ENCODE measurements at places on chromosomes 1 and 21.
A peak's percentile ranks its signal among the peaks of the same experiment; 100 is the strongest.

GRCh38 chr1:54107131-54107530 is 45.7 kb downstream of the CDCP2 start:
- no peak for DNase-seq

GRCh38 chr21:14875704-14876523 is 188.9 kb downstream of the NRIP1 start:
- DNase-seq, result no peak

DNA sequence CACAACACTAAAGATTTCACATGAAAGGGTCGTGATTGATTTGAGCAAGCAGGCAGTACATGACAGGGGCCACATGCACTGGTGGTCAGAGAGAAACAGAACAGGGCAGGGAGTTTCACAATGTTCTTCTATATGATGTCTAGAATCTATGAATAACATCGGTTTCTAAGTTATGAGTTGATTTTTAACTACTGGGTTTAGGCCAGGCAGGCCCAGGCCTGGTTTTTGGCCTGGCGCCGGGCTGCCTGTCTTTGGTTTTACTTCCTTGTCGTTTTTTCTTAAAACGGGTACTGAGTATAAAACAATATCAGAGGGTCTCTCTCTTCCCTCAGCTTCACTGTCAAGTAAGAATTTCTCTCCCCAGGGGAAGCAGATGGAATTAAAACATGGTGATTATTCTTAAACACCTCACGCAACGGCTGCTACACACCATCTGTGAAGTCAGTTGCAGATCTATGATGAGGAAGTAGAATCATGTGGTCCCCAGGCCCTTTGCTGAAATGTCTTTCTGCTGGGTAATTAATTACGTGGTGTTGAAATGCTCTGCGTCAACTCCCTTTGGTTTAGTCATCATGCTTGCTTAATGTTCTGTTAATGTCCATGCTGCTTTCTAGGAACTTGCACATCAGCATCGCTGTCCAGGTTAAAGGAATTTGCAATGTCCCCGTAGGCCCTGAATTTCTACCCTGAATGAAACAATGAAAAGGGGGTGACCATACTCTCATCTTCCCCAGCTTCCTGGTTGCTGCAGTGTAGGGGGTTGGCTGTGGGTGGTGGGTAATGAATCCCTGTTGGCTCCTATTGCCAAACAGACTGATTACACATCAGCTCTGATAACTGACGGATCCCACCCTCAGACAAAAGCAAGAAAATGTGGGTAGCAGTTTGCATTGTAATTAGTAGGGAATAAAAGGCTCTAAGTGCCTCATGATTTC is 70.3 kb downstream of the SERINC2 start:
- no peak for DNase-seq

DNA sequence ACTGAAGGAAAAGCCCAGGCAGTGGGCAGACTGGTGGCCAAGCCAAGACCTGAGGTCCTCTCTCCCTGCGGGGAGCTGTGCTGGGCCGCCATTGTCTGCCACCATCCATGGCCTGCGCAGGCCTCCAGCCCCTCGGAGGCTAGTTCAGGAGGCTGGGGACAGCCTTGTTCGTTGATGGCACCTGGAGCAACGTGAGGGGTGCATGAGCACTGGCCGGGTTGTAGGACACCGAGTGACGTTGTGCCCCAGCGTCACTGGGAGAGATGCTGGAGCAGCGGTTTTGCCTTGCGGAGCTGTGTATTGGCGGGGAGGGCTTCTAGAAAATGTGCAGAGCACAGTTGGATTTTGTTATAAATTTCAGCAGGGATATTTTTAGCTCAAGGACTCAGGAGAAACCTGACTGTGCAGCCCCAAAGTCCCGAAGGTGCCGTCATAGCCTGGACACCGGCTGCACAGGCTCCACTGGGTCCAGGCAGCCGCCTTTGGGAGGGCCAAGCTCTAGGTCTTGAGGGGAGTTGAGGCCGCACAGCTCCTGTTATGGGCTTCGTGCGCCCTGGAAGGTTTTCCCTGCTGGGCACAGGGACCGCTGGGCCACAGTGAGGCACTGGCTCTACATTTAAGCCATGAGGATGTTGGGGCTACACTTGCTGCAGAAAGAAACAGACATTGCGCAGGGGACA is 48.2 kb upstream of the ADARB1 start:
- DNase-seq, result no peak

- no peak for DNase-seq
Measured at GRCh38 chr1:201737352-201738060, 91.5 kb upstream of the IPO9 start.

DNA sequence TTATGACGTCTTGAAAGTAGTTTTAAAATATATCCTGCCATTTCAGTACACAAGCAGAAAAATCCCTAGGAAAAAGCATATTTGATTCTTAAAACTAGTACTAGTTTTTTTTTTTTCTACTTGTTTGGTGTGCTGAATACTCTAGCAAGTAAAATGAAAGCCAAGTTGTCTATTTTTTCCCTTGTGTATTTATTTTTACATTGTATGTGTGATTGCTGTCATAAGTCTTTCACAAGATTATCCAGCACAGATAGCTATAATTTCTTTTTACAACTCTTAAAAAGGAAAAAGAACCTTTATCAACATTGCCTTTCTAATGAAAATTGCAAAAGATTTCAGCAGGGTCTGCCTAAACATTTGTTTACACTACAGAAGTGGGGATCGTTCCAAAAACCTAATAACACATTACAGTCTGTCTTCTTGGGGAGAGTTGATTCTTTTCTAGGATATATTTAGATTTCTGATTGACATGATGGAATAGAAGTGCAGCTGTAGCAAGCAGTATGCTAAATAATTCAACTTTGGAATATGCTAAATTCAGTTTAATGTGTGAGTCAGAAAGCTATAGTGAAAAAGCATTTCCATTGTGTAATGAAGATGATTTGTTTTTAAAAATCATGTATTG is 2.5 kb downstream of the DR1 start:
- DNase-seq, result no peak

DNA sequence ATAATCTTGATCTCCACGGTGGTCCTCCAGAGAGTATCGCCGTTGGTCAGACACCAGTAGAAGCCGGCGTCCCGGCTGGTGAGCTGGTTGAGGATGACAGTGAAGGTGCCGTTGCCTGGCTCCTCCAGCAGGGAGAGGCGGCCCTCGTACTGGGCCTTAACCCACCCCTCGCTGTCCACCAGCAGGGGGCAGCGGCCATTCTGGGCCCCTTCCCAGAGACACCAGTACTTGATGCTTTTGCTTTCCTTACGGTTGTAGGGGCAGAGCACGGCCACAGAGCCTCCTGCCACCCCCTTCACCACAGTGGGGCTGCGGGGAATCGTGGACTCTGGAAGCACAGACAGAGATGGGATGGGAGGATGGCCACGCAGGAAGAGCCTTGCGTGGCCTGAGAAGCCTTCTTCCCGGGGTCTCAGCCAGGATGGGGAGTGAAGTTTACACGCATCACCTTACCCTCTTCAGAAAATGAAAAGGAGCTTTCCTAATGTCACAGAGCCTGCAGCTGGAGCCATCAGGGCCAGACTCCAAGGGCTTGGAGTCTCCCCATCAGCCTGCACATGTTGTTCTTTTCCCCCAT is 10.7 kb downstream of the PIGR start:
- no peak for DNase-seq

- DNase-seq, result no peak
Measured at GRCh38 chr1:32729254-32730046, 26.9 kb upstream of the SYNC start.

DNA sequence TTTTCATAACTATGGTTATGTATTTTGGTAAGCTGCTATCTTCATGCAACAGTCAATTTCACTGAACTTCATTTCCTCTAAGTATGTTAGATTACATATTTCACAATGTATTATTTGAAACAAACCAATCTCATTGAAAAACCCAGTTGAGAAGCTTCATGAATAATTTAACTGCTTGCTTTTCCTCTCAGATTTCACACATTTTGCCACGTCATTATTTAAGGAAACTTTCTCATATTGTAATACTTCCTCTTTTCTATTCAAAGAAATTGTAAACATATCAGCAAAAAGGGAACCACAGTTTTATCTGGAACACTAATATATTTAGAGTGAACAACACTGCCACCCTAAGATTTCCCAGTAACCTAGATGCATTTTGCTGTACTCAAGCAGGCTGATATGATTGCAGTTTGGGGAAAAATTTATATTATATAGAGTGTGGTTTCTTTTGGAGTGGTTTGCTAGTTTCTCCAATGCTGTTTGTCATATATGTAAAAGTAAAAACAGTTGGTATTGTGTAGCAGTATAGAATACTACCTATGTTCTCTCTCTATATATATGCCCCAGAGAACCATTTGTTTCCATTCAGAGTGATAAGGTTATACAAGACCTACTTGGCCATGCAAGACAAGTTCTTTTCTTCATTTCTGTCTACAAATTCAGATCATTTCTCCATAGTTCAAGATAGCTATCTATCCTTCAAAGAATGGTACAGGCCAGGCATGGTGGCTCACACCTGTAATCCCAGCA is 28.4 kb upstream of the AHCTF1 start:
- DNase-seq, result no peak

DNA sequence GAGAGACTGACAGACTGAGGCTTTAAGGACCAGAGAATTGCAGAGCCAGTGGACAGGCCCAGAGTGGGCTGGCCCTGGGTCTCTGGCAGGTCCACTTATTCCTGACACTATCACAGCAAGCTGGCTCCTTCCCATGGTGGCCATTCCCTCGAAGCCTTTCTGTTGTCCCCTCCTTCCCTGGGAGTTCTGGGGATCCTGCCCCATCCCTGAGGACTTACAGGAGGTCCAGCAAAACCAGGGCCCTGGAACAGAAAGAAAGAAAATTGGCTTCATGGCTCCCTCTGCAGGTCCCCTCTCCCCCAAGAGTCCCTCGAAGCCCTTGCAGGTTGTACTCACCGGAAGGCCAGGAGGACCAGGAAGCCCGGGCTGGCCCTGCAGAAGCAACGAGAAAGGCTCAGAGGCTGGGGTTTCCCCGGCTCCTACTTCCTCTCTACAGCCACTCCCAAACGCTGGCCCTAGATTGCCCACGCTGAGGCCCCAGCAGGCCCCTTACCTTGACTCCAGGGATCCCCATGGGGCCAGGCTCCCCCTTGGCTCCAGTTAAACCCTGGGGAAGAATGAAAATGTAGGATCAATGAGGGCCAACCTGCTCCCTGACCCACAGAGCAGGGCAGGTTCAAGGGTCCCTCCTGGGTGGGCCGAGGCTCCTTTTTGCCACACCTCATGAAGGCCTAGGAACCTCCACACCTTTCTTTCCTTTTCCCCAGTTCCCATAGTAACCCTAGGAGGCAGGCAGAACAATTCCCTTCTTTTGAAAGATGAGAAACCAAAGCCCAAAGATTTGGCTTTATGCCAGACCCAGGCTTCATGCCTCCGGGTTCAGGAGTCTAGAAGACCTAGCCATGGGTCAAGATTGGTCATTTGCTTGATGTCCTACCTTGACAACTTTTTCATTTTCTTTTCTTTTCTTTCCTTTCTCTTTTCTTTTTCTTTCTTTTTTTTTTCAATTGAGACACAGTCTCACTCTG is 4.6 kb downstream of the COL9A2 start:
- DNase-seq, result no peak

GRCh38 chr1:115952547-115952946 is 23.8 kb upstream of the SLC22A15 start:
- DNase-seq, result no peak

- DNase-seq, result no peak
Measured at GRCh38 chr21:34887105-34887442, 162.0 kb downstream of the RUNX1 start.

- DNase-seq, result peak; percentile 76
Measured at GRCh38 chr1:16235944-16236510, 956 bp downstream of the CPLANE2 start.

- DNase-seq, result no peak
Measured at GRCh38 chr1:8980656-8981055, 35.0 kb downstream of the CA6 start.

GRCh38 chr1:234942879-234943506 is 185.6 kb downstream of the TOMM20 start:
- DNase-seq, result no peak

DNA sequence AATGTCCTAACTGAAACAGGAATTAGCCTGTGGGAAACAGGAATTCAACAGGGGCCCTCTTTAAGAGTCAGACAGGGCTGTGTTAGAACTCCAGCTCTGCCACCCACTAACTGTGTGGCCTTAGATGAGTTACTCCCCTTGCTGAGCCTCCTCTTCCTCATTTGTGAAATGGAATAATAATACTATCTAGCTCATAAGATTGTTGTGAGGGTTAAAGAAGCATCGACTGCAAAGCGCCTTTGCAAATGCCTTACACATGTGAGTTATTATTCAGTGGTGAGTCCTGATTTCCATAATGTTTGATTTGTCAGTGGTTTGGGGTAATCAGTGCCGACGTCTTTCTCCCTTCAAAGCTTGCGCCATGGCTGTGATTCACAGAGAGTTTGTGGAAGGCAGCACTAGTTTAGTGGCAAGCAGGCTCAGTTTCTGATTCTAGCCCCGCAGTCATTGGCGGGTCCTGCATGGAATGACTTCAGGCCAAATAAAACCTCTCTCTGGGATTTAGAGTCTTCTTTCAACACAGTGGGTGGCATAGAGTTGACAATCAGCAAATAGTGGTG is 388.5 kb downstream of the PLPP3 start:
- no peak for DNase-seq

DNA sequence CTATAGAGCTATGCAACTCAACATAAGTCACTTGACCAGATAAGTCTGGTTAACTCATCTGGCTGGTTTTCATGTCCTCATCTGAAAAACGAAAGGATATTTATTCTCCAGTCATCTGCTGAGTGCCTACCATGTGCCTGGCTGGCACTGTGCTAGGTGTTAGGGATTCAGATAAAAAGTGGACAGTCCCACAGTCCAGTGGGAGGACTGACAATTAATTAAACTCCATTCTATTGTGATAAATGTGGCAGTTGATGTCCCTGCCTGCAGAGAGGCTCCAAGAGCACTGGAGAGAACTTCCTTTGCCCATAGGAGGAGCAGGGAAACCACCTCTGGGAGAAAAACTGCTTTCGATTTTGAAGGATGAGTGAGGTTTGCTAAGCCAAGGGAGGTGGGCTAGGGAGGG is 5.4 kb downstream of the NUAK2 start:
- no peak for DNase-seq

DNA sequence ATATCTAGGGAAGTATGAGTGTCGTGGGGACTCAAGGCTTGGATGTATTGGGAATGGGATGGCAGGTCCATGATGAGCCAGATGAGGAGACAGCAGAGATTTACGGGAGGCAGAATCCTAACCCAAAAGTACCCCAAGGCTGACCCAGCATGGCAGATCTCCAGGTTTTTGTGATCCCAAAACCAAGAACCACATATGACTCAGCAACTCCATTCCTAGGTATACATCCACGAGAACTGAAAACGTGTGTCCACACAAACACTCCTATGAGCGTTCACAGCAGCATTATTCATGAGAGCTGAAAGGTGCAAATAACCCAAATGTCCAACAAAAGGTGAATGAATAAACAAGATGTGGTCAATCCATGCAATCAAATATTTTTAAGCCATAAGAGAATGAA is 201.5 kb downstream of the KAZN start:
- no peak for DNase-seq

GRCh38 chr1:153488731-153489130 is 28.3 kb upstream of the S100A7 start:
- DNase-seq, result no peak

- DNase-seq, result no peak
Measured at GRCh38 chr1:7558921-7559869, 211.9 kb upstream of the VAMP3 start.

- no peak for DNase-seq
Measured at GRCh38 chr1:28744184-28744583, 7.4 kb downstream of the YTHDF2 start.

GRCh38 chr1:89363196-89363595 is 663 bp upstream of the GBP6 start:
- DNase-seq, result no peak

All from naive thymus-derived CD8-positive, alpha-beta T cell (primary cell).